ENCODE measurements at places on chromosomes 11 and 22.
A peak's percentile ranks its signal among the peaks of the same experiment; 100 is the strongest.

- no peak for DNase-seq
Measured at GRCh38 chr22:45490836-45491235, 11.8 kb upstream of the FBLN1 start.

DNA sequence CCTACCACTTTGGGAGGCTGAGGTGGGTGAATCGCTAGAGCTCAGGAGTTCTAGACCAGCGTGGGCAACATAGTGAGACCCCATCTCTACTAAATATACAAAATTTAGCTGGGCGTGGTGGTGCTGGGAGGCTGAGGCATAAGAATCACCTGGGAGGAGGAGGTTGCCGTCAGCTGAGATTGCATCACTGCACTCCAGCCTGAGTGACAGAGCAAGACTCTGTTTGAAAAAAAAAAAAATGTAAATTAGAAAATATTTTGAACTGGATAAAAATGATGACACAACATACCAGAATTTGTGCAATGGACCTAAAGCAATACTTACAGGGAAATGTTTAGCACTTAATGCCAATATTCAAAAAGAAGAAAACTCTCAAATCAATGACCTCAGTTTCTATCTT is 46.4 kb downstream of the ATG16L2 start:
- DNase-seq: no peak

DNA sequence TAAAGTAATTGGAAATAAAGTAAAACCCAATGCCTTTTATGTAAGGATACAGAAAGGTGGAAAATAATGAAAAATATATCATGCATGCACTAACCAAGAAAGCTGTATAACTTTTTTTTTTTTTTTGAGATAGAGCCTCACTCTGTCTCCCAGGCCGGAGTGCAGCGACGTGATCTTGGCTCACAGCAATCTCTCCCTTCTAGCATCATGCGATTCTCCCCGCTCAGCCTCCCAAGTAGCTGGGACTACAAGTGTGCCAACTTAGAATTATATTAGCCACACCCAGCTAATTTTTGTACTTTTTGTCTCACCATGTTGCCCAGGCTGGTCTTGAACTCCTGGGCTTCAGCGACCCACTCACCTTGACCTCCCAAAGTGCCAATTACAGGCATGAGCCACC is 4.5 kb downstream of the GGT5 start:
- no peak for DNase-seq

DNA sequence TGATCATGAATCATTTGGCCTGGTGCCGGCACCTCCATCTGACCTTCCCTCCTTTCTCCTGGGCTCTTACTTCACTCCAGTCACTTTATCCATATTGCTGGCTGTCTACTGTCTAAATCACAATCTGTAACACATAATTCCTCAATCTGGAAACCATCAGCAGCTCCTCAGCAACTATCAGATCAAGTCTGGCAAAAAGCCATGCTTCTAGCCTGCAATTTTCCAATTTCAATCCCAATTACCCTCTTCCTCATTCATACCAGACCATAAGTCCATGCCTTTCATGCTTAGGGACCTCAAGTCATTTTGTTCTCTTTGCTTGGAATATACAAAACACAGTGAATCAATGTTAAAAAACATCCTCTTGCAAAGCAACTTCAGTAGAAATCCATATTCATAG is 882.8 kb upstream of the ANO3 start:
- DNase-seq: no peak

GRCh38 chr11:119810478-119811232 is 81.7 kb upstream of the NECTIN1 start:
- DNase-seq: no peak

GRCh38 chr11:1834062-1834610 is 654 bp upstream of the SYT8 start:
- no peak for DNase-seq

DNA sequence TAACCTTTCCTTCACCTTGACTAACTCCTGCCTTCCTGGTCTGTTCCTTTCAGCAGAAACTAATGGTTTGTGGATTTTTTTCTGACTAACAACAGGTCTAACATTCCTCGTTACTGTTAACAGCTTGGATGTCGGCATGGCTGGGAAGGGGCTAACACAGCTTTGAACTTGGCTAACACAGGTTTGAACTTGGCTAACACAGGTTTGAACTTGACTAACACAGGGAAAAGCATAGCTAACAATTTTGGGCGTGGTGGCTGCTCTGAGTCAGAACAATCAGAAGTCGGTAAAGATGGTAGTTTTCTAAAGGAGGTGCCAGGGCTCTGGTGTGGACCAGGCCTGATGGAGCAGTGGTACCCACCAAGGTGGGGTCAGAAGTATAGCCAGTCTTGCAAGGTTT is 16.1 kb downstream of the MIAT start:
- DNase-seq: no peak

DNA sequence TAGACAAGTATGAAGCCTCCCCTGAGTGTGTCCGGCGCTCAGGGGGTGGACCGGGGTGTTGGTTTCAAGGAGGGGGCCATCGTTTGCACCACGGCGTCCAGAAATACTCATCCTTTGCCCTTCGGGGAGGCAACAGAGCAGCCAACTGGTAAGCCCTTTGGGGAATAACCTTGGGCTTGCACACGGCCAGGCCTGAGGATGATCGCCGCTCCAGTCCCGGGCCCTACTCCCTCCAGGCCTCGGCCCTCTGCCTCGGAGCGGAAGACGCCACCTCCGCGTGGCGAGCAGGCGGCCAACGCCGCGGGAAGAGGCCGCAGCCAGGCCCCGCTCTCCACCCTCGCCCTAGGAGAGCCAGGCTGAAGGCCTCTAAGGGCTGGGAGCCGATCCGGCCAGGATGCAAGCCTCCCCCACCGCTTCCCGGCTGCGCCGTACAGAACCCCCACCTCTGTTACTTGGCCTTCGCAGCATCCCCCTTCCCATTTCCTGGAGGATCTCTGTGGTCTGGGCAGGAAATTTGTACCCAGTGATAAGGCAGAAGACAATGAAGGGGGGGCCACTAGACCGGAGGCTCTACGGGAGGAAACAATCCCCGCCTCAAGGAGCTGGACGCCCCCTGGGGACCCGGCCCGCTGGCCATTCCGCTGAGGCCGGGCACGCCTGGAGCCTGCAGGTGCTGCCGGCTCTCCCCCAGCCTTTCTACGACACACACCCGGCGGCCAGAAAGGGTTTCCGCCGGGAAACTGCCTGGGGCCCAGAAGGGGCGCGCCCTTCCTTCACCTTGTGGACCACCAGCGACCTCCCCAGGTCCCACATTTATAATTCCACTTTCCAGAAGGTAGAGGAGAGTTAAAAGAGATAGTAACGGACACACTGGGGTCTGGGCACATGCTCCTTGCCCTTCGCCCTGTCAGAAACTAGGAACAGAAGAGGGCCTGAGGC is 2.6 kb downstream of the ESAM start:
- DNase-seq: no peak

DNA sequence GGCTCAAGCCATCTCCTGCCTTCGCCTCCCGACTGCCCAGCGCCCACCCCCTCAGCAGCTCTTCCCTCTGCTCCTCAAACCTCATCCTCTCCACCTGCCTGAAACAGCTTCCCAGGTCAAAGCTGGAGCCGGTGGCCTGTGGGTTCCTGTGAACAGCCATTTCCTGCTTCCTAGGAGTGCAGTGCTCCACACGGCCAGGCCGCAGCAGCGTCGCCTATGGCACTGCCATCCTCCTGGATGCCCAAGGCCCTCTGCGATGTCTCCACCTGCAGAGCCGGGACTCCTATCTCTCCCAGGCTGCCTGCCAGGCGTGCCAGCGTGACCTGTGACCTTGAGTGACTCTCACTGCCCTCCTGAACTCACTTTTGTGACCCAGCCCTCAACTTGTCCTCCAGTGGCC is 24.6 kb downstream of the PPM1F start:
- DNase-seq: no peak

GRCh38 chr22:24107661-24108060 is 73.6 kb upstream of the SUSD2 start:
- no peak for DNase-seq

GRCh38 chr11:12377824-12378593 is 638 bp downstream of the PARVA start:
- DNase-seq: peak; percentile 39

- DNase-seq: no peak
Measured at GRCh38 chr11:125465255-125465654, 30.8 kb downstream of the FEZ1 start.

GRCh38 chr11:844693-845644 is 2.3 kb downstream of the TSPAN4 start:
- no peak for DNase-seq

DNA sequence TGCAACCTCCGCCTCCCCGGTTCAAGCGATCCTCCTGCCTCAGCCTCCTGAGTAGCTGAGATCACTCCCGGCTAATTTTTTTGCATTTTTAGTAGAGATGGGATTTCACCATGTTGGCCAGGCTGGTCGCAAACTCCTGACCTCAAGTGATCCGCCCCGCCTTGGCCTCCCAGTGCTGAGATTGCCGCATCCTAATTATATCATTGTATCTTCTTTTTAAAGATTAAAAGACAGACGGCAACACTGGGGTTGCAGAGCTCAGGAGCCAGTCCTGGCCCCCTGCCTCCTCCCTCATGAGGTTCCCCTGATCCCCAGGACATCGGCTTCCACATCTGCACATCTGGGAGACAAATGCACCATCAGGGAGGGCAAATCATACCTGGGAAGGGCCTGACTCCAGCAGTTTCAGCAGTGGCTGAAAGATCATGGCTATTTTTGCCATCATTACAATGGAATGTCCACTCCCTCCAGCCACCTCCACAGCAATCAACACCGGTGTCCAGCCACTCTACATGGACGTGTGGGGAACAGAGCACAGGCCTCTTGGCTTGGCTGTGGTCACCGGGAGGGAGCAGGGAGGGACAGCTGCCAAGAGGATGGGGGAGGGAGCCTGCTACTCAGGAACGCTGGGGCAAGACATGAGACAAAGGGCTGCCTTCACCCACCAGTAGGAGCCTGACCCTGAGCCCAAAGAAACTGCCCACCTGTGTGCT is 9.2 kb upstream of the CELSR1 start:
- no peak for DNase-seq

GRCh38 chr11:22193348-22194051 is 615 bp downstream of the ANO5 start:
- DNase-seq: peak; percentile 72

DNA sequence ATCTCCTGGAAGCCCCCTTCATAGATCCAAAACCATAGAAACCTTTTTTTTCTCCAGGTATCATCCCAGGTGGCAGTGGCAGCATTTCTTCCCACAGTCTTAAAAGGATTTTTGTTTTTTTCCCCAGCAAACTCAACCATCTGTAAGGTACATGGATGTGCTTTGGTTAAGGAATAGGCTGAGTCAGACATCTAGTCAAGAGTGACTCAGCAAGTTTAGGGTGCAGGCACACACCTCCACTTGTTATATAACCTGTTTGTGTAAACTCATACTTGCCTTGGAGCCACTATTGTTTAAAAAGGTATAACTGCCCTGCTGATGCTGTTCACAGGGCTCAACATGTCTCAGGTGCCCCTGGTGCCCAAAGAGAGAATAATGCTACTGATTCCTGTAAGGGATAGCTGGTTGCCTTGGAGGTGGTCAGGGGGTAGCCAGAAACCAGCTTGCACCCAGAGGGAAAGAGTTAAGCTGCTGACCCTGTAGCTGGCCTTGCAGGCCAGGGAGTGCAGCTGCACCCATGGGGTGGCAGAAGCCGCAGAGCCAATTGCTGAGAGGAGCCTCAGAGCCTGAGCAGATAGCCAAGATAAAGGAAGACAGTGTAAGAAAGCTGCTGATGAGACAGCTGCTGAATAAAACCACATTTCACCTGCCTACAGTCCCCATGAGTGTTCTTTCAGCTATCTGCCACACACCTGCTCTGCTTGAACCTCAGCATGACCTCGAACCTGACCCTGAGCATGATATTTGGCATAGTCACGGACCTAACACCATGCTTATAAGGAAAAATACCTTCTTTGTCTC is 1726.1 kb upstream of the RAG2 start:
- DNase-seq: no peak

DNA sequence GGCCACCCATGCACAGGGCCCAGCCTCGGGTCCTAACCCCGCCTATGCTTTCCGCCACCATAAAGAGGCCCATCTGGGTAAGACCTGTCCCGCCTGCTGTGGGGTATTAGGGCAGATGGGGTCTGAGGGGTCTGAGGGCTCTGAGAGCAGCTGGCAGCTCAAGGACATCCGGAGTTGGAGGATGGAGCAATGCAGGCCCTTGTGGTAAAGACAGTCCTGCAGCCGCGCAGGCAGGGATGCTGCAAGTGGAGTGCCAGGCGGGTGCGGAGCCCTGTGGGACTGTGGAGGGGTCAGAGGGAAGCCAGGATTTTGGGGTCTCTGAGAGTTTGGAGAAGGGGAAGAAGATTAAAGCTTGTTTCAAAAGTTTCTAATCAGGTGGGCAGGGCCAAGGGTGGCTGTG is 81.3 kb upstream of the PITPNB start:
- DNase-seq: no peak

DNA sequence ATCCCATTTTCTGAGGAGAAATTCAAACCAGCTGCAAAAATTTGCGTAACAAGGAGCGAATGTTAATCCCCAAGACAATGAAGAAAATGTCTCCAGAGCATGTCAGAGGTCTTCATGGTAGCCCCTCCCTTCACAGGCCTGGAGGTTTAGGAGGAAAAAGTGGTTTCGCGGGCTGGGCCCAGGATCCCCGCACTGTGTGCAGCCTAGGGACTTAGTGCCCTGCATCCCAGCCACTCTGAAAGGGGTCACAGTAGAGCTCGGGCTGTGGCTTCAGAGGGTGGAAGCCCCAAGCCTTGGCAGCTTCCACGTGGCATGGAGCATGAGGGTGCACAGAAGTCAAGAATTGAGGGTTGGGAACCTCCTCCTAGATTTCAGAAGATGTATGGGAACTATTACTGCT is 87.4 kb downstream of the BRD1 start:
- DNase-seq: no peak

GRCh38 chr11:76801736-76802135 is 18.6 kb downstream of the TSKU start:
- peak; percentile 43 for DNase-seq

DNA sequence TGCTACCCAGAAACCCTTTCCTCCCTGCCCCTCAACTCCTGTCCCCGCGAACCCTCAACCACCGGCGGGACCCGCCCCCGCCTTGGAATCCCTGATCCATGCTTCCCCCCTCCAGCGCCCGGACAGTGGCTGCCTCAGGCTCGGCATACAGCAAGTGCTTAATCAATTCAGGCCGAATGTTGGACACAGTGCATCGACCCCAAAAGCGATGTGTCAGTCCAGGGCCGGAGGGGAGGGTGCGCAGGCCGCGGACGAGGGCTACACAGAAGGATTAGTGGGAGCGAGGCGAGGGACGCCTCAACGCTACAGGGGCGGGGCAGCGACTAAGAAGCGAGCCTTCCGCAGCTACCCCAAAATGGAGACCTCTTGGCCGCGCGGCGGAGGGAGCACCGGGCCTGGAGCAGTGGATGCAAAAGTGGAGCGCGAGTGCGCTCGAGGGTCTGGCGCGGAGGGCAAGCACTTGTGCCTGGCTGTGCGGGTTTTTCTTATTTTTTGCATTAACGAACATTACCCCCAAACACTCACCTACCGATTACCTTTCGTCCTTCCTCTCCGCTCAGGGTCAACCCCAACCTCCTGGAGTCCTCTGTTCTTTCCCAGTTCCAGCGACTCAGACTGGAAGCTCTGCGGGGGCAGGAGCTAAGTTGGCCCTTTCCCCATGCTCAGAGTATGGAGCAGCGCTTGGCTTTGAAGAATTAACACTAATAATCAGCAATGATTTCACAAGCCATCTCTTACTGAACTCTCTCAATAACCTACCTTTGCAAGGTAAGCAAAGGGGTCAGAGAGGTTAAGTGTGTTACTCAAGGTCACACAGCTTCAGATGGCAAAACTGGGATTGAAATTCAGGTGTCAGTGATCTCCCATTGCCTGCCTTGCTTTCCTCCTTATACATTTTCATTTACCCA is 30.0 kb upstream of the WNT11 start:
- DNase-seq: peak; percentile 58
